ENCODE measurements at places on chromosomes 16 and 17.
A peak's percentile ranks its signal among the peaks of the same experiment; 100 is the strongest.

DNA sequence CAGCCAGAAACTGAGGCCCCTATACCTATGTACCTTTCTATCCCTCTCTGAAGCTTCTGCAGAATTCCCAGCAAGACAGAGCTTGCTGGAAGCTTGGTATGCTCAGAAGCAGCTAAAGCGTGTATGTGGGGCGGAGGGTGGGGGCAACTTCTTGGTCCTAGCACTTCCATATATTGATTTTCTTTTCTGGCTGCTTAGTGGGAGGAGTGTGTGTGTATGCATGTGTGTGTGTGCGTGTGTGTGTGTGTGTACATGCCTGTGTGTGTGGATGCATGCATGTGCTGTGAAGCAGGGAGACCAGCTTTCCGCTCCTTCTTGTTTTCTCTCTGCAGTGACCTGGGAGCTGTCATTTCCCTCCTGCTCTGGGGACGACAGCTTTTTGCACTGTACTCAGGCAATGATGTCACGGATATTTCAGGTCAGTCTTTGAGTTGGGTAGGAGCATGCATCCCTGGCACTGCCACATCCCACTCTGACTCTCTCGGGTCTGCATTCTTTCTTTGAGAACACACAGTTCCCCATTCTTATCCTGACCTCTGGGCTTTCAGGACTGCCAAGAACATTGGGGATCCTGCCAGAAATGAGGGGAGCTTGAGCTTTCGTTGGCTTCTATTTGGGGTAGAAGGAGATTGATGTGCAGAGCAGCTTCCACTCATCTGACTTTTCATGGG lies 10.7 kb downstream of the HPR start:
- no peak for DNase-seq

DNA sequence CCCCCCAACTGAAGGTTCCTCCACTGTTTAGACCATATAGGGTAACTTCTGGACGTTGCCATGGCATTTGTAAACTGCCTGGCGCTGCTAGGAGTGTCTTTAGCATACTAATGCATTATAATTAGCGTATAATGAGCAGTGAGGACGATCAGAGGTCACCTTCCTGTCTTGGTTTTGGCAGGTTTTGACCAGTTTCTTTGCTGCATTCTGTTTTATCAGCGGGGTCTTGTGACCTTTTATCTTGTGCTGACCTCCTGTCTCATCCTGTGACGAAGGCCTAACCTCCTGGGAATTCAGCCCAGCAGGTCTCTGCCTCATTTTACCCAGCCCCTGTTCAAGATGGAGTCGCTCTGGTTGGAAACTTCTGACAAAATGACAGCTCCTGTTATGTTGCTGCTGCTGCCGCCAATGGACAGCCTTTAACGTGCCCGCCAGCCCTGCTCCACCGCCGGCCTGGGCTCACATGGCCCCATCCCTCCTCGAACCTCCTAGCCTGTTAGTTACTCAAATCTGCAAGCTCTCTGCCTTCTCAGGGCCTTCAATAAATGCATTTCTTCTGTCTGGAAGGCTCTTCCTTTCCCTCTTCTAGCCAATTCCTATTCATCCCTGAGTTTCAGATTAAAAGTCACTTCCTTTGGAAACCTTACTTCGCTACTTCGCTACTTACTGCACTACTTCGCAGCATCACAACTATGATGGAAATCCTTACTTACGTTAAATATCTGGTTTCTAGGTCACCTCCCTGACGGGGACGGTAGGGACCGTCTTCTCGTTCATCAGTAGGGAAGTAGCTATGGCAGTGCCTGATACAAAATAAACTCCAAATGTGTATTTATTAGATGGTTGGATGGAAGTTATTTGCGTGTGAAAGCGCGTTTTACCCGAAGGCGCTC lies 640 bp upstream of the NAGLU start:
- DNase-seq: no peak

DNA sequence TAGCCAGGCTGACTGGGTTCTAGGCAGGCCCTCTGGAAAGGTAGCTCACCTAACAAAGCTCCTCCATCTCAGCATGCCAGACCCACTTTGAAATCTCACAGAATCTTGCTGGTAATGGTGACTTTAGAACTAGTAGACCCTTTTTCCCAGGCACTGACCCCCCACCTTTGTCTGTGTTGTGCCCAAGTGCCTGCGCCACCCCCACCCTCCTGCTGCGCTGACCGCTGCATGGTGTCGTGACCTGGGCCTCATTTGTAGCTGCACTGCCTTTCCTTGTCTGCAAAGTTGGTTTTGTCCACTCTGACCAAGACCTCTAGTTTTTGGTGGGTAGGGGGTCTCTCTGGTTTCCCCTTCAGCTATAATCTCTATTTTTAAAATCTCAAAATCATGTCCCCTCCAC lies 6.8 kb downstream of the ATXN1L start:
- DNase-seq: no peak

GRCh38 chr17:50672831-50673551 lies 34.7 kb downstream of the ANKRD40 start:
- no peak for DNase-seq

GRCh38 chr17:78670850-78671725 lies 93.9 kb upstream of the DNAH17 start:
- DNase-seq: no peak

- no peak for DNase-seq
Observed at GRCh38 chr16:78474762-78475161, 375.3 kb downstream of the WWOX start.

DNA sequence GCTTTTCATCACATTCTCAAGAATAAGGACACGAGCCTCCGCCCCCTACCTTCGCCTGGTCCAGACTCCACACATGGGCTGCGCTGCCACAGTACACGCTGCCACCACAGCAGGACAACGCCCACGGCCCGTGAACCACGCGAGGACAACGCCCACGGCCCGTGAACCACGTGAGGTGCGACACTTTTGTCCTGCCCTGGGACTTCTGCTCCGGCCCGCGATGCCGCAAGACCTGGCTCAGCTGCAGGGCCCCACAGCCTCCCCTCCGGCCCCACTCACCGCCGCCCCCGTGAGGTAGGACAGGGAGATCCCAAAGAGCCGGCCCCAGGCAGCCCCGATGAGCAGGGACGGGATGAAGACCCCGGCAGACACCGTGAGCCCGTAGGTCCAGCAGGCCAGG lies 5.9 kb upstream of the CCDC154 start:
- DNase-seq: no peak

DNA sequence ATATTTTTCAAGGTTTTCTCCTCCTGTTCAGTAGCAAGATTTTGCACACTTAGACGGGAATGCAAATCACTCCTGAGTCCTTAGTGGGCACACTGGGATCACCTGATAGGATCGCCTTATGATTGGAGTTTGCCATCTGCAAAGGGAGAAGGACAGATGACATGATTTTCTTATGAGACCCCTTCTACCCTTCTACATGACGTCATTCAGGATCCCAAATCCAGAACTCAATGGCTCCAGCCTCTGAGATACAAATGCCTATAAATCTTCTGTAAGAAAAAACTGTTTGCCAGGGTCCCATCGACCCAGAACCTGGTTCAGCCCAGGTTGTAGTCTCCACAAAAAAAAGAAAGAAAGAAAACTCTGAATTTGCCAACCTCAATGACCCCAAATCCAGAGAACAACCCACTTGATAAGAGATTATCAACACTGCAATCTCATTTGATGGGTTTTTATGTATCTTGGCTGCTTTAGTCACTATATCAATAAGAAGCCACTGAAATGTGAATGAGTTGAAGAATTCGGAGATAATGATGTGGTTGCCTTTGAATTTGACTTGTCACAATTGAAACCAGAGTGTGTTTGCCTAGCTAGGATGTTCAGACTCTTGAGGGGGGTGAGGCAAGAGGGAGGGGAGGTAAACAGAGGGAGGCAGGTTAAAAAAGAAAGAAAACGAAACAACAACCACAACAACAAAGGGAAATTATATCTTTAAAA lies 6.7 kb downstream of the ZNF423 start:
- DNase-seq: no peak

- DNase-seq: no peak
Observed at GRCh38 chr17:50691550-50692447, 15.9 kb downstream of the ANKRD40 start.

DNA sequence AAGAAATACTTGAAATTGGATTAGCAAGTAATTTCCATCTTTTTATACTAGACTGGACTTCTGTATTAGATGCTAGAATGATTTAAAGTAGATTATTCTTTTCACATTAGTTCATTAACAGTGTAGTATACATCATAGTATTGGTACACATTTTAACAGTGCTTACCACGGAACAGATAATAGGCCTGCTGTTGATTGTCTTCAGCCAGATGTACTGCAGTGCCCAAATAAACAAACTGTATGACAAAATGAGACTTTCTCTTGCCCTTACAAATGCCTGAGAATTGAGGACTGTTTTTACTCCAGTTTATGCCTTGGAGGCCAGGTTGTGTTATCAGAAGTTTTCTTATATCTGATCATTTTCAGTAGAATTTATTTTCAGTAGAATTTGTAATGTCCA lies 631 bp downstream of the EVI2A start:
- DNase-seq: no peak

DNA sequence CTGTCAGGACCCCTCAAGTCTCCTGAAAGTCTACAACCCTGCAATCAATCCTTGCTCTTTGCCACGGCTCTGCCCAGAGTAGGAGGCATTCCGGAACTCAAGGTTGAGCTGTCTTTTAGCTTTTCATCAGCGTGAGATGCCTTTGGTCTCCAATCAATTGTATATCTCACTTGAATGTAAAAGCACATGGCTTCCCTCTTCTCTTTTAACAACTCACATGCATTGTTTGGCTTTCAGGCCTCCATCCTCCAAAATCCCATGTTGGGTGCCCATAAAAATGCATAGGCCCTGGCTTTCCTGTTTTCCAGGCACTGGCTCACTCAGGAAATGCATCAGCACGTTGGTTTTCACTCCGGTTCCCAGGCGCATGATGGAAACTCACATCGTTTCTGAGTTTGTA lies 64.0 kb upstream of the FOXF1 start:
- no peak for DNase-seq

- no peak for DNase-seq
Observed at GRCh38 chr16:73040136-73040535, 7.8 kb downstream of the ZFHX3 start.

GRCh38 chr17:44387804-44388203 lies 1.6 kb downstream of the ITGA2B start:
- no peak for DNase-seq

- DNase-seq: no peak
Observed at GRCh38 chr17:39151943-39152818, 744 bp upstream of the PLXDC1 start.

- no peak for DNase-seq
Observed at GRCh38 chr17:81391936-81392908, 3.0 kb upstream of the BAHCC1 start.

DNA sequence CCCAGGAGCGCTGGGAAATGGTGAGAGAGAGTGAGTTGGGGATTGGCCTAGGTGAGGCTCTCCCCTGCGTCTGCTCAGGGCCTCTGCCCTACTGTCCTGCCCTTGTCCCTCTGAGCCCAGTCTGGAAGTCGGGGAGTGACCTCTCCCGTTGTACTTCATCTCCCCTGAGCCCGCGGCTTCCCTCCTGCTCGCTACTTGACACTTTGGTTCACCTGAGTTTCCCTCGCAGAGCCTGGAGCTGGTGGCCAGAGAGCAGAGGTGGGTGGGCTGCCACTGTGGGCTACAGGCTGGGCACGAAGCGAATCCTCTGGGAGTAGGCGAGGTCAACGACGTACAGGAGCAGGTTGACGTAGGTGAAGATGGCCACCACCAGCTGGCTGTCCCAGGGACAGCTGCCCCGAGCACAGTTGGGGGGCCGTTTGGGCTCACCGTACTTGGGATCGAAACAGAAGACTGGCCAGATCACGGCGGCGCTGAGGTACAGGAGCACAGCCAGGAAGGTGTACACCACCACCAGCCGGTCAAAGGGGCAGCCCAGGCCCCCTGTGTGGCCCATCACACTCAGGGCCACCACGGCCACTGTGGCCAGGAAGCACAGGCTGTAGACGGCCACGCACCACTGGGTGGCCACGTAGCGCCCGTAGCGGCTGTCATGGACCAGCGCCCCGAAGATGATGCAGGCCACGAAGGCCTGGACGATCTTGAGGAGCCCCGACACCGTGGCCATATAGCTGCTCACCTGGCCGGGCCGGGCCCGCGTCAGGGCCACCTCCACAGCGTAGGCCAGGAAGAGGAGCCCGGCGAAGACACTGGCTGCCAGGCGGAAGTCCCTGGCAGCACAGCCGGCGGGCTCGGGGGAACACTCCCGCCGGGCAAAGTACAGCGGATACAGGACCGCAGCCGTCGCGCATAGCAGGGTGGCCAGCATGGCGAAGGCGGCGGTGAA lies 3.7 kb upstream of the PYCR1 start:
- DNase-seq: no peak

DNA sequence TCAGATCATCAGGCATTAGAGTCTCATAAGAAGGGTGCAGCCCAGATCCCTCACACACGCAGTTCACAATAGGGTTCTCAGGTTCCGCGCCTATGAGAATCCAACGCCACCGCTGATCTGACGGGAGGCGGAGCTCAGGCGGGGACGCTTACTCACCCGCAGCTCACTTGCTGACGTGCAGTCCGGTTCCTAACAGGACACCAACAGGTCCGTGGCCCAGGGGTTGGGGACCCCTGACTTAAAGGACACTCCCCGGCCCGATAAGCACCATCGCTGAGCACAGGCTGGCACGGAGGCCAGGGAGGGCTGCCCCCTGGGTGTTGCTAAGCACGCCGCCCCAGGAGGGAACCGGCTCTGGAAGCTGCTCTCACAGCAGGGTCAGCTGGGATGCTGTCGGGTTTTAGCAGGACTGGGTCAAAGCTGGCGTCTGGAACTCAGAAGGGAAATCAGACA lies 30.1 kb upstream of the BAHCC1 start:
- no peak for DNase-seq

GRCh38 chr17:59311051-59311468 lies 20.4 kb upstream of the YPEL2 start:
- DNase-seq: peak; percentile 36

DNA sequence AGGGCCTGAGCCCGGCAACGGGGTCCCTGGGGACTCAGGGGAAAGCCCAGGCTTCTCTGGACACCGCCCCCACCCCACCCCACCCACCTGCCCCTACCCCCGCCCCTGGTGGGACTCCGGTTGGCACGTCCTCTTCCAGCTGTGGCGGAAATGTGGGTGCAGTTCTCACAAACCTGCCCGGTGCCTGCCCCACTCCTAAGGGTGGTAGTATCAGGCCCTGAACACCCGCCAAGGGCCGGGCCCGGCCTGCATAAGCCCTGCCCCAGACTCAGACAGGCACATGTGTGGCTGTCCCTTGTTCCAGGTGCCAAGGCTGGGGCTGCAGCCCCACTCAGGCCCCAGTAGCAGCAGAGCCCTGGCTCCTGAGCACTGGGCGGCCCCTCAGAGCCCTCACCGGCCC lies 58.1 kb downstream of the ACTG1 start:
- DNase-seq: no peak

GRCh38 chr17:47618410-47618809 lies 31.3 kb upstream of the KPNB1 start:
- DNase-seq: no peak

GRCh38 chr16:61324044-61324443 lies 712.2 kb downstream of the CDH8 start:
- no peak for DNase-seq

- no peak for DNase-seq
Observed at GRCh38 chr17:74750327-74751069, 2.1 kb downstream of the NHERF1 start.

- DNase-seq: no peak
Observed at GRCh38 chr16:31008149-31008548, 2.3 kb downstream of the STX1B start.
